ENCODE measurements at places on chromosomes 6 and 20. TPM values are rescaled to one million over a fixed set of nuclear protein-coding genes. Genes with fewer than 3 reads are reported as not detected.

- no peak for DNase-seq
- peak overlapping the region; percentile 95 for H3K27ac ChIP-seq
- peaks cover 35% of the 10 kb centered on the region for H3K4me1 ChIP-seq
- peak overlapping the region; percentile 97 for H3K4me3 ChIP-seq
- peaks cover 23% of the 10 kb centered on the region for H3K36me3 ChIP-seq
- H3K27me3 ChIP-seq, result no peaks in the 10 kb centered on the region
Measured at GRCh38 chr6:7590918-7591302, 912 bp downstream of the SNRNP48 start.

DNA sequence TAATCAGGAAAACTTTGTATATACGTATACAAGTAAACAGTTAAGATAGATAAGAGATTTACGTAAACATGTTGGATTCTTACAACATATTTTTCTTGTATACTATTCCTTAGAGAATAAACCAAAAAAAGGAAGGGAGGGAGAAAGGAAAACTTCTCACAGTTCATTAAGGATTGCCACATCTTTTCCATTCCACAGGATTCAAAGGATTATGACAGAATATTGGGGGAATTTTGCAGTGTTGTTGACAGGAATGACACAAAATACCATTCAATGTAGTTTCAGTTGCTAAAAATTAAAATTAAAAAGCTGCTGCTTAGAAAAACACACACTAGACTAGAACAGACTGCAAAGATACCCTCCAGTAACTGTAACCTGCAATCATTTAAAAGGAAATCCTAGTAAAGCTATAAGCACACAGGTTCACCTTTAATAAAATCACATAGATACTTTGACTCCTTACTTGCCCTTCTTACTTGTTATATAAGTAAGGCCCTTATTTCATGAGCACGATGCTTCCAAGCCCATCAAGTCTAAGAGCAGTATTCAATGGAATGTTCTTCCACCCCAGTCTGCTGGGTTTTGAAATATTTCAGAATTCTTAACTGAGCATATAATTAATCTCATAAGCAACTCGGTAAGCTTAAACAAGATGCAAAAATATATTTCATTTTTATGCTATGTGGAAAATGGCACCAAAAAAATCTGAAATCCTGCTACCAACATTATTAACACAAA lies 107.8 kb downstream of the SMLR1 start:
- H3K27me3 ChIP-seq, result no peaks in the 10 kb centered on the region
- no peaks in the 10 kb centered on the region for H3K36me3 ChIP-seq
- H3K27ac ChIP-seq, result no peak overlapping the region
- no peak for DNase-seq

DNA sequence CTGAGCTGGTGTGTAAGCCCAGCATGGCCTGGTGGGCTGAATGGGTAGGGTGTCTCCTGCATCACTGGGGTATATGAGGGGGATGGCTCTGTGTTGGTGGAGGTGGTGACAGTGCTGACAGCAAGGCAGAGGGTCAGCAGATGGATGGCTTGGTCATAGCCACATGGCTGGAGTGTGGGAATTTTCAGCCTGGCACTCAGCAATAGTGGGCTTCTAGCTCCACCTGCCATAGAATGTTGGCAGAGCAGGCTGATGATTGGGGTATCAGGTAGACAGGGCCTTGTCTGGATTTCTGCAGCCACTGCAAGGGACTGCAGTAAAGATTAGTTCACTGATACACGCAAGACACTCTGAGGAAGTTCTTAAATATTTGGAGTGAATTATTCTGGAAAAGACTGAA lies 137.5 kb upstream of the BACH2 start:
- no peak overlapping the region for H3K4me3 ChIP-seq
- H3K36me3 ChIP-seq, result peaks cover 41% of the 10 kb centered on the region
- DNase-seq, result no peak
- no peak overlapping the region for H3K27ac ChIP-seq

The AGPAT4 gene
- 8.5 TPM for total RNA-seq

GRCh38 chr20:42613076-42613475 lies 576.6 kb downstream of the PTPRT start:
- no peaks in the 10 kb centered on the region for H3K27me3 ChIP-seq
- no peak overlapping the region for H3K4me3 ChIP-seq
- H3K27ac ChIP-seq, result no peak overlapping the region
- no peaks in the 10 kb centered on the region for H3K36me3 ChIP-seq
- DNase-seq, result no peak

The TBC1D7 gene
- 18.1 TPM for total RNA-seq

DNA sequence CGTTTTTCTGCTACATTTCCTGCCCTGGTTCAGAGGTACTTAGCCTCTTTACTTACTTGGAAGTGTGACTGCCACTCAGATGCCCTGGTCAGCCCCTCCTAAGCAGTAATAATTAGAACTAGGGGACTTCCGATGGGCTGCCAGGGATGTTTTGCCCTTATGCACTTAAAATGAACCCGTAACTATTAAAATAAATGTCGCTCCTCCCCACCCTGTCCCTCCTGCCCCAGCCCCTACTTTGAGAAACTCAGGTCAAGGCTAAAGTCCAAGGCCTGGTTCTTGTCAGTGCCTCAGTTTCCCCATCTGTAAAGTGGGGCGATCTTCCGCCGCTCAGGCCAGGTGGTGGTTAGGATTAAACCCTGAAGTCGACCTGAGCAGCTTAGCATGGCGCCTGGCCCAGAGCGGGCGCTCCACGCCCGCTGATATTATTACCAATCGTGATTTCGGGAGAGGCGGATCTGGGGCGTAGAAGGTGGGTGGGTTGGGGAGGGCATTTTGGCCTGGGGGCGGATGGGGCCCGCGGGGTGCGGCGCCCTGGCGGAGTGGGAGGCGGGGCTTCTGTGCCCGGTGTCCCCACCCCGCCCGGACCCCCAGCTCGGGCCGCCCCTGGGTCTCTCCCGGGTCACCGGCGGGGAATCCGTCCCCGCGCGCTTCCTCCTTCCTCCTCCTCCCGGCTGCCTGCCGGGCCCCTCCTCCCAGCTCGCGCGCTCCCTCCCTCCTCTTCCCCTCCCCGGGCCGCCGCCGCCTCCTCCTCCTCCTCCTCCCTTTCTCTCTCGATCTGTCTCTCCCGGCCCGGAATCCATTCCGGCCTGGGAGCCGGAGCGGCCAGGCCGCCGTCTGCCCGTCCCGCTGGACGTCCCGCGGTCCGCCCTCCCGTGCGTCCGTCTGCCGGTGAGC lies at the start of gene SRC:
TSS of gene SRC (plus strand) at position 802 of the 897 bp plus-strand sequence. CDS start 38,014 bp downstream, outside the sequence.
- peak within 1 kb of the TSS; percentile 69 for H3K4me3 ChIP-seq
- peaks cover 21% of the 10 kb centered on the region for H3K4me1 ChIP-seq
- H3K36me3 ChIP-seq, result no peaks in the 10 kb centered on the region
- peaks cover 2% of the 10 kb centered on the region for H3K27me3 ChIP-seq
- peak; percentile 45 for DNase-seq
- peak within 1 kb of the TSS; percentile 60 for H3K27ac ChIP-seq

DNA sequence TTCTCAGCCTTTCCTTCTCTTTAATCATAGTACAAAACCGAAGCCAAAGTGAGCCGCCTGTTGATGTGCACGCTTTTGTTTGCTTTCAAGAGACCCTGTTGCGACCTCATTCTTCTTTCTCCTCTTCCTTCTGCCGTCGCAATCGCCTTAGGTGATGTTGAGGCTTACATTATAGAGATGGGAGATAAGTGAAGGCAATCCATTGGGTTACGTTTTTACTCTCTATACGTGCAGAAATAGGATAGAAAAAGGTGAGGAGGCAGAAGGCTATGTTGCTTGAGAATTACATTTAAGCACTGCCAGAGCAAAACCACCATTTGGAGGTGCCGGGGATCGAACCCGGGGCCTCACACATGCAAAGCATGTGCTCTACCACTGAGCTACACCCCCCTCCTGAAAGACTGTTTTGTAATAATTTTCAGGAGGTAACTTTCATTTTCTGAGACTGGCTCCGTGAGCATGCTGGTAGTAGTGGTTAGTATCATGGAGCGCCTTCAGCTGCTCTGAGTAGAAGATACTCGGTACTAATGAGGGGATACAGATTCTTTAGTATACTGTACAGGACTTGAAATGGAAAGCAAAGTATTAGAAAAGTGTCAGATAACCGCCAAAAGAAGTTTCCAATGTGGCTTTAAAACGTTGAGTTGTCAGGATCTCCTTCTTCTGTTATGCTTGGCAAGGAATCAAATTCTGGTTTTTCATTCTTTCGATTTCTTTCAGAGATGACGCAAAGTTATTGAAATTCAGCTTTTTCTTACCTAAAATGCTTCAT lies 165.6 kb downstream of the TRIM27 start:
- H3K27me3 ChIP-seq, result peaks cover 22% of the 10 kb centered on the region
- H3K4me1 ChIP-seq, result no peaks in the 10 kb centered on the region
- DNase-seq, result no peak
- H3K36me3 ChIP-seq, result no peaks in the 10 kb centered on the region
- H3K27ac ChIP-seq, result no peak overlapping the region

- no peaks in the 10 kb centered on the region for H3K36me3 ChIP-seq
- peak; percentile 59 for DNase-seq
- H3K27ac ChIP-seq, result no peak within 1 kb of the TSS
- peaks cover 35% of the 10 kb centered on the region for H3K27me3 ChIP-seq
- no peak within 1 kb of the TSS for H3K4me3 ChIP-seq
Measured at GRCh38 chr6:109978174-109979032, at the start of gene GPR6. GPR6 (plus strand) TSS chr6:109978311; CDS start chr6:109979113, 802 bp downstream.

DNA sequence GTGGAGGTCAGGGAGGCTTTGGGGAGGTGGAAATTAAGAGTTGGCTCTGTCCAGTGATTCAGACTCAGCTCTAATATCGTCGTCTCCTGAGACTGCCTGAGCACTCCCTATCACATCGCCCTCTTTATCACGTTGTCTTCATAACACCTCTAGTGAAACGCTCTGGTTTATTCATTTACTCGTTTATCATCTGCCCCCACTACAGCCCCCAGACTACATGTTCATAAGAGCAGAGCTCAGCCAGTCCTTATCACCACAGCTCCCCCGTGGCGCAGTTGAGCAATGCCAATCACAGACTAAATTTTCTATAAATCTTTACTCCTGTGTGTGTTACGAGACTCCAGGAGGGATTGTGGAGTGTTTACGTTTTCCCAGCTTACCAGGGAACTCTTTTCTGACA lies 316.2 kb downstream of the ADGRB3 start:
- H3K4me3 ChIP-seq, result no peak overlapping the region
- H3K27me3 ChIP-seq, result no peaks in the 10 kb centered on the region
- H3K27ac ChIP-seq, result no peak overlapping the region
- no peaks in the 10 kb centered on the region for H3K36me3 ChIP-seq
- DNase-seq, result no peak

DNA sequence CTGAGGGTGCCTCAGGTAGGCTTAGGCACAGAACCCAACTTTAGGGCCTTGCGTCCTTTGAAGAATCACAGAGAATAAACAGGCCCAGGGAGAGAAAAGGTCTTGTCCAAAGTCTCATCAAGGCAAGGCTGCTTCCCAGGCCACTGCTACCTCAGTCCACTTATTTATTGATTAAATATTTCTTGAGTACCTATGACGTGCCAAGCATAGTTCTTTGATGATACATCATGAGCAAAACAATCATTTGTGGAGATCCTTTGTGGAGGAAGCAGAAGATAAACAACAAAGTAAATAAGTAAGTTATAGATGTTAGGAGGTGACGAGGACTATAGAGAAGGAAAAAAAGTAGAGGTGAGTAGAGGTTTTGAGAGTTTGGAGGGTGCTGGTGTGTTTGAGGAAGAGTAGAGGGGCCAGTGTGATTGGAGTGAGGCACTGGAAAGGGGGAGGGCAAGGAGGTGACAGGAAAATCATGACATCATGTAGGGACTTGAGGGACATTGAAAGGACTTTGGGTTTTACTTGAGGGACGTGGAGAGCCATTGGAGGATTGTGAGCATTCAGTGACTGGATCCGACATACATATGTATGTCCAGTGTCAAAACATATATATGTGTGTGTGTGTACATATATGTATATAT lies 14.1 kb upstream of the CHMP4B start:
- DNase-seq, result no peak
- H3K4me1 ChIP-seq, result peaks cover 18% of the 10 kb centered on the region
- no peaks in the 10 kb centered on the region for H3K36me3 ChIP-seq
- no peak overlapping the region for H3K27ac ChIP-seq

- peaks cover 6% of the 10 kb centered on the region for H3K36me3 ChIP-seq
- DNase-seq, result no peak
- H3K27me3 ChIP-seq, result no peaks in the 10 kb centered on the region
- H3K4me3 ChIP-seq, result peak overlapping the region; percentile 87
- peak overlapping the region; percentile 97 for H3K27ac ChIP-seq
- peaks cover 59% of the 10 kb centered on the region for H3K4me1 ChIP-seq
Measured at GRCh38 chr20:44211177-44212039, 837 bp upstream of the OSER1 start.

DNA sequence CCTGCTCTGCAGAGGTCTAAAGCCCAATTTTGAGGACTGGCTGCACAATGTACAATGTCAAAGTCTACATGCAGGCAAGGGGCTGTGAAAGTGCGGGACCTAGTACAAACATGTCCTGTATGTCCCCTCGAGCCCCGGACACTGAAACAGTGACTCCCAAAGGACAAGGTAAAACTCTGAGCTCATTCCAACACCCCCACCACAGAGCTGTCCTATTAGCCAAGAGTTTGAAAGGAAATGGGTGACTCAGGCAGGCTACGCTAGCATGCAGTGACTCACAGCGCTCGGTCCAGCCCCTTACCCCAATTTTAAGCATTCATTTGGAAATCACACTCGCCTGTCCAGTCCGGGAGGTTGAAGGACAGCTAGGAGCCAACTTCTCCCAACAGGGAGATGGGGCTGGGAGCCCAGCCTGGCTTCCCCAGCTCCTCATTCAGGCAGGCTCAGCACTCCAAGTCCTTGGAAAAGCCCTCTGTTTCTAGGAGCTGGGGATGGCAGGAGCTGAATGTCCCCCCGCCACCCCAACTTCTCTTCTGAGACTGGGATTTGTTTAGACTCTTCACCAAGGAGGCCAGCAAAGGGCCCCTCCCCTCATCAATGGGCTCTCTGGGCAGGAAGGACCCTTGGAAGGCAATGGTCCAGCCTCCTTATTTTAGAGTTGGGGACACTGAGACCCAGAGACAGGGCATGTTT lies 3.9 kb downstream of the SDC4 start:
- H3K4me3 ChIP-seq, result no peak overlapping the region
- H3K27me3 ChIP-seq, result no peaks in the 10 kb centered on the region
- H3K4me1 ChIP-seq, result peaks cover 27% of the 10 kb centered on the region

The HTR1E gene
- not detected for total RNA-seq

GRCh38 chr20:49668181-49668877 lies 45.3 kb downstream of the B4GALT5 start:
- H3K4me3 ChIP-seq, result peak overlapping the region; percentile 7
- peaks cover 50% of the 10 kb centered on the region for H3K4me1 ChIP-seq
- H3K27ac ChIP-seq, result peak overlapping the region; percentile 89
- H3K36me3 ChIP-seq, result peaks cover 6% of the 10 kb centered on the region

DNA sequence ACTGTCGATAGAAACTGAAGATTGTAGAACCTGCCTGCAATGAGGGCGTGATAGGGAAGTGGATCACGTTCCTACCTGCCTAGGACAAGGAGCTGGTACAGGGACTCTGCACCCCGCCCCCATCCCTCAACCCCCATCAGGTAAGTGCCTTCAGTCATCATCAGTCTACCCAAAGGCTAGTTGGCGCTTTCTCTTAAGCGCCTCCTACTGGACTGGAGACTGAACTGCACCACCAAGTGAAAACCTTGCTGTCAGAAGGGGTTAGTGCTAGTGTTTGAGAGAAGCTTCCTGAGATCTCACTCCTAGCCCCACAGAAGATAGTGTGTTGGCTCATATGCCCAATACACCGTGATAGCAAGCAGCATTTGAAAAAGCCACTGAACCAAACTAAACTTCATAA lies 706.5 kb upstream of the MAN1A1 start:
- no peaks in the 10 kb centered on the region for H3K36me3 ChIP-seq
- H3K4me1 ChIP-seq, result no peaks in the 10 kb centered on the region
- no peak overlapping the region for H3K27ac ChIP-seq
- peak; percentile 10 for DNase-seq
- H3K4me3 ChIP-seq, result no peak overlapping the region

- DNase-seq, result no peak
- H3K36me3 ChIP-seq, result peaks cover 15% of the 10 kb centered on the region
- H3K4me1 ChIP-seq, result peaks cover 65% of the 10 kb centered on the region
- peak overlapping the region; percentile 25 for H3K27ac ChIP-seq
- H3K4me3 ChIP-seq, result no peak overlapping the region
- no peaks in the 10 kb centered on the region for H3K27me3 ChIP-seq
Measured at GRCh38 chr6:136767570-136768309, 24.5 kb downstream of the MAP3K5 start.

The CCDC170 gene
- total RNA-seq, result not detected

Data from activated CD4-positive, alpha-beta T cell treated with anti-CD3 and anti-CD28 coated beads, Interleukin-2, amount 10 ng/mL, durations not matched to agents 7 days and 5 days (primary cell).